Caudate nucleus (tissue), 63 donors: ENCODE measurements at places on chromosomes 2 and 18.
A peak's percentile ranks its signal among the peaks of the same experiment; 100 is the strongest.

GRCh38 chr18:415617-416612 lies 84.6 kb downstream of the COLEC12 start:
- DNase-seq, result no peak

DNA sequence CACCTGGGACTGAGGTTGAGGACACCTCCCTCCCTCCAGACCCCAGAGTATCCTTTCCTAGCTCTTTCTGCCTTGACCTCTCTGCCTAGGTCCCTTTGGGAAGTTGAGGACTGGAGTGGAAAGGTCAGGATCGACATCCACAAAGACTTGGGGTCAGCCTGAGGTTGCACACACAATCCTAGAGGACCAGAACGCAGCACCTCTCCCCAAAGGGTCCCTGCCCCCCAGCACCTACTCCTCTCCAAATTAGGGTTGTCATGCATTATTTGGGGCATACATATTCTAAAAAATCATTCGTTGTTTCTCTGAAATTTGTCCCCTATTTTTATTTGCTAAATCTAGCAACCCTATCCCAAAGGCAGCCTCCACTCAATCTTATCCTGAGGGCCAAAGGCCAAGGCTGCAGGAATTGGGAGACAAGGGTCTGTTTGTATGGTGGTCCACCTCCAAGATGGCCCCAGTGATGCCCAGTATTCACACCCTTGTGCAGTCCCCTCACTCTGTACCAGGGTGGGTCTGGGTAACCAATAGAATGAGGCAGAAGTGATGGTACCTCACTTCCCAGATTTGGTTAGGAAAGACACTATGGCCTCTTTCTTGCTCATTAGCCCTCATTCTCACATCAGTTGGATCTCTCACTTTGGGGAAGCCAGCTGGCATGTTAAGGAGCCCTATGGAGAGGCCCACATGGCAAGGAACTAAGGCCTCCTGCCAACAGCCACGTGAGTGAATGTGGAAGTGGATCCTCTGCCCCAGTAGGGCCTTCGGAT lies 3.5 kb upstream of the CHRNG start:
- no peak for DNase-seq

GRCh38 chr2:113041871-113042270 lies 10.8 kb downstream of the IL36B start:
- no peak for DNase-seq

- DNase-seq, result no peak
Measured at GRCh38 chr18:31042406-31043181, at the start of gene DSC3. DSC3 (minus strand) TSS chr18:31042742; CDS start chr18:31042660, 82 bp downstream.

- no peak for DNase-seq
Measured at GRCh38 chr2:226017537-226017936, 618.0 kb downstream of the NYAP2 start.

DNA sequence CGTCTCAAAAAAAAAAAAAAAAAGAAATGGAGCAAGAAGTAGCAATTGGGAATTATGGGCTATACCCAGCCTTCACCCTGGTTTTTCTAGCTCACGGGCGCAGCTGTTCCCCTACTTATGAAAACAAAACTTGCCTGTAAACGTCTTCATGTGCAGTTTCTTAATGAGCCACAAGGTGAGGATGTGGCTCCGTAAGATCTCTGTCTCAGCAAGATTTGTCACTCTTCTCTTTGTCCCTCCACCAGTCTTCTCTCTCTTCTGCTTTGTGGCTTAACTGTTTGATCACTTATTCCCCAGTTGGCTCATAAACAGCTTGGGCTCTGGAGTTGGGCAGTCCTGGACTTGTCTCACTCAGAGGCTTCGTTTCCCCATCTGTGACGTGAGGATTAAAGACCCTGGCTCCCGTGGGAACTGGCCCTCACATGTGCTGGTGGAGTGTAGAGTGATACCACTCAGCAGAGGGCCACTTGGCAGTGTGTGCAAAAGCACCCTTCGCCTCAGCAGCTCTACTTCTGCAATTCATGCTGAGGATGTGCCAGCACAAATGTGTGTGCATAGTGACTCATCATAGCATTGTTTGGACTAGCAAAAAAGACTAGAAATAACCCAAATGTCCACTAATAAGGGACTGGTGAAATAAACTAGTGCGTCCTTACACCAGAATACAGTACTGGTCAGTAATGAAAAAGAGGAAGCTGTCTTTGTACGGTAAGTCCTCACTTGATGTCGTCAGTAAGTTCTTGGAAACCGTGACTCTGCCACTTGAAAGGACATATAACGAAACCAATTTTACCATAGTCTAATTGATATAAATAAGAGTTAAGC lies 8.7 kb downstream of the CEP68 start:
- DNase-seq, result peak; percentile 25

- DNase-seq, result no peak
Measured at GRCh38 chr2:39368846-39369245, 68.2 kb downstream of the MAP4K3 start.

DNA sequence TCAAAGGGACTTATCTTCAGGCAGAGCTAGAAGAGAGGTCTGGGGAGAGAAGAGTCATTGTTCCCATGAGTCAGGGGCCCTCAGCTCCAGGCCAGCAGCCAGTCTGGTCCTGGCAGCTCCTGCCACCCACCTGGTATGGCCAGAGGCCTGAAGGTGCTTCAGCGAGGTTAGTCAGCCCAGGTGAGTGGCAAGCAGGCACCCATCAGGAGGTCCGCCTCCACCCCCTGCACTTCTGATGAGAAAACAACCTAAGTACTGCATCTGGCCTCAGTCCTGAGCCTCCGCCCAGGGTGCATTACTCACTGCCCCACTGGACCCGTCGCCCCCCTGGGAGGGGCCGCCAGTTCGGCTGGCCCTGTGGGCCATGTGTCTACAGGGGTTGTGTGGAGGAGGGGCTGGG lies 130.2 kb downstream of the INHBB start:
- DNase-seq, result no peak

- DNase-seq, result no peak
Measured at GRCh38 chr2:150143087-150143536, 344.4 kb downstream of the RND3 start.

GRCh38 chr2:77512507-77512906 lies 9.7 kb downstream of the LRRTM4 start:
- DNase-seq, result no peak

DNA sequence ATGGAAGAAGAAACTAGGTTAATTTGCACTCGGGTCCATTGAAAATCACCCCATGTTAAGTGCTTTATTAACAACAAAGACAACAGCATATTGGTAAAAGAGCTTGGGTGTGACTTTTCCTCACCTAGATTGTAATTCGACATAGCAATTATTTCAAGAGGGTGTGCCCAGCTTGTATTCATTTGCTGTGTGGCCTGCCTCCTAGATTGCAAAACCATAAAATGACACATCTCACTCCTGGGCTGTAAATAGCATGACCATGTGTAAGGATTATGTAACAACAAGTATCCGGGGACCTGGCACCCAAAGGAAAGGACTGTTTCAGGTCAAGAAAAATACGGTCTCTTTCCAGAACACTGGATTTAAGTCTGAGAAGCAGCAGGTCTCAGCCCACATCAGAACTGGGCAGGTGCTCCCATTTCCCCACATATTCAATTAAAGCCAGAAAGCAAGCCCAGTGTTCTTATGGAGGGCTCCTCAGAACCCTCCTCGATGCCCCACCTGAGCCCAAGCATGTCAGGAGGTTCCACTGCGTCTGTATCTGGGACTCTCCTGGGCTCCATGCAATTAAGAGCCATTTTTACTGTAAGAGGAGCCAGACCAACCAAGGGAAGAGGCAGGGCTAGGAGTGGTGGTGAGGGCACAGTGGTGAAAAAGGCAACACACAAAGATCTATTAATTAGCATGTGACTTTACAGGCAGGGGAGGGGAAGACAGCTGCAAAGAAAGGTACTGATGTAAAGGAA lies 39.2 kb downstream of the MREG start:
- DNase-seq, result no peak

DNA sequence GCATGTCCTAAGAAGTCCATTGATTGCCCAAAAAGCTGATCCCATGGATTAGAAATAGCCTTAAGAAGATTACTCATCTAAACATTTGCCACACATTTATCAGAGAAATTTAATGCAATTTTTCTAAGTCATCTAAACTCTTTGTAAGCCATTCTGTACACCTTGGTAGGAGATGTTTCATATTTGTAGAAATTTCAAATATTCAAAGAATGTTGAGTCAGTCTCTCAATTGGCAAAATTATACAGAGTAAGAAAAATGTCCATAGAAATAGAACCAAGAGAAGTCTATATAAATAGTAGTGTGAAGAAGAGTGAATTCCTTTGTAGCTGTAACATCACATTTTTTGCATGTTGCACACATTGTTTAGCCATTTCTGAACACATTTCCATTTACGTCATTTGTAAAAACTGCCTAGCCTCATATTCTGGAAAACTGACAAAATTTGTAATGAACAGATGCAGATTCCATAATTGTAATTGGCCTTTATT lies 128.6 kb downstream of the MSTN start:
- DNase-seq, result no peak

DNA sequence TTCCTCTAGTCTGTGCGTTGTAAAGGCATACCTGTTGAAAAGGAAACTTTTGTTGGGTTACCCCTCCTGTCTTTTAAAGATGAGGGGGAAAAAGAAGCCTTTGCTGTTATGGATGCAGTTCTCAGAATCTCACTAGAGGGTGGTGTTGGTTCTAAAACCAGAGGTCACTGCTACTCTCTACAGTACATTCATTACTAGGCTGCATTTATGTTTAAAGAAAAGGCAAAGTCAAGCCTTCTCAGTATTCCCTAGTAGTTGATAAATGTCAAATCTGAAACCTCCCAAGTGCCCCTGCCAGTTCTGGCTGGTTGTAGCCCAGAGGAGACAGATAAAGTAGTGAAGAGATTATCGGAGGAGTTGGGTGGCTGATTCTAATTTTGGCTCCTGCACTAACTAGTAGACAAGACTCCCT lies 1.4 kb upstream of the PLCL1 start:
- no peak for DNase-seq

DNA sequence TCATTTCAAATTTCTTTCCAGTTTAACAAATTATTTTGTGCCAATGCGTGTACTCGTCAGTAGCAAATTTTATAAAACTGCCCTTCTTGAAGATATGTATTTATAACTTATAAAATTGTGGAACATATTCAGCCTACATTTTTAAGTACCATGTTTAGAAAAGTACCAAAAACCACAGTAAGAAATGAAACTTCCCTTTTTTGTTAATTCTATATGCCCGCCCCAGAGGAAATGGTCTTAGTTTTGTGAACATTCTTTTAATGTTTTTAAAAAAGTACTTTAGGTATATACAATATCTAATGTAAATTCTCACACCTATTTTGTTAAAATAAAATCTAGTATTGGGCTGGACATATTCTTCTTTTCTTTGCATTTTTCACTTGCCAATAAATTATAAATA lies 1.2 kb downstream of the UGT1A9 start:
- DNase-seq, result no peak

DNA sequence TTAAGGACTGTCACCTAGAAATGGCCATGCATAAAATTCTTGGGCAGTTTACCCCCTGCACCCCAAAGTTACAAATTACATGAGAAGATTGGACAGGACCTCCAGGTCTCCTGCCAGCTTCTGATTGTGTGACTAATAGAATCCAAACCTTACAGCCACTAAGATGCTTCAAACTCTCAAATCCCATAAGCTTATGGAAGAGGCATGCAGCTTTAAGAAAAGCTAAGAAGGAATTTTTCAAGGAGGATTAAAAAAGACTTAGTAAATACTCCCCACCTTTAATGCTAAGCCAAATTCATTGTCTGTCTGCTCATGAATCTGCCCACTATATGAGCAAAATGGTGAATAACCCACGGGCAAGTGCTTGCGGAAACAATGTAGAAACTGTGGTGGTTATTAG lies 86.3 kb downstream of the MAIP1 start:
- no peak for DNase-seq

- DNase-seq, result no peak
Measured at GRCh38 chr2:219680958-219681693, 53.7 kb downstream of the SLC4A3 start.

- DNase-seq, result no peak
Measured at GRCh38 chr18:48962994-48963561, 12.3 kb upstream of the SMAD7 start.
